ENCODE measurements at places on chromosomes 4 and X. TPM values are rescaled to one million over a fixed set of nuclear protein-coding genes. Genes with fewer than 3 reads are reported as not detected.
A peak's percentile ranks its signal among the peaks of the same experiment; 100 is the strongest.

DNA sequence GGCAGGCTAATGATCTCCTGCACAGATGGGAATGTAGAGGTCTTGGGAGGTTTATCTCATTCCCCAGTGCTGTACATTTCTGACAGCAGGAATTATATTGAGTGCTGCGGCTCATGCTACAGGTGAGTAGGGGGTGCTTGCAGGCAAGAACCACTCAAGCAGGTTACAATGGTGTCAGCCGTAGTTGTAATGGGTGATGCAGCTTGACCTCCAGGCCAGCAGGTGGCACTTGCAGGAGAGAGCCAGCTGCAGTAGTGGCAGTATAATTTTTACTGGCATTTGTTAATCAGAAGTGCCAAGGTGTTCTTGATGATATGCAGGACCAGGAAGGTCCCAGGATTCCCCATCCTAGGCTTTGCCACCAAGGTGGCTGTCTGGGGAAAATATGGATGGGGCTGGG, 759.6 kb upstream of the NDST4 start:
- no peak for DNase-seq

DNA sequence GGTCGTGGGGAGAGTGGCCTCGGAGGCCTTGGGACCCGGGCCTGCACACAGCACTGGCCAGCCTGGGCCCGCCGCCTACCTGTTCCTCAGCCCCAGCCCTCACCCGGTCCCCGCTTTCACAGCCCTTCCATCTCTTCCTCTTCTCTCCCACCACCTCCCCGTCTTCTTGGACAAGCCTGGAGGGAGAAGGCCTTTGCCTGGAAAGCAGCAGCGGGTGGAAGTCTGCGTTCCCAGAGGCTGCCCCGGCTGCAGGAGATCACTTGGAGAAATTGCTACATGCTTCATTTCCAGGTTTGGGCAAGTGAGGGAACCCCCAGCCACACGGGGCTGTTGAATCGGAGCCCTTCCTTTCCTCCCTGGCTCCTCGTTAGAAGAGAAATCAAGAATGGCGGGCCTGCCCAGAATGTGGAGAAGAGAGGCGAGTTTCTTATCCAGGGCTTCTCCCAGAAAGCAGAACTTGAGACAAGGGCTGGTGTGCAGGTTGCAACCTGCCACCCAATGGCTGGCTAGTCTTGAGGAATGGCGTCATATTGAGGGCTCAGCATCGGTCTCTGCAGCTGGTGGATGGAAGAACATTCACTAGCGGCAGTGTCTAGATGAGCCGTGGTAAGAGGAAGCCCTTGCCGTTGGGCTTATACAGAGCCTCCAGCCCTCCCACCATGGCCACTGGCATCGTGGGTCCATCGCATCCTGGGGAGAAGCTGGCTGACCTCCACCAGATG, 1.2 kb upstream of the PDZD4 start:
- DNase-seq: no peak

DNA sequence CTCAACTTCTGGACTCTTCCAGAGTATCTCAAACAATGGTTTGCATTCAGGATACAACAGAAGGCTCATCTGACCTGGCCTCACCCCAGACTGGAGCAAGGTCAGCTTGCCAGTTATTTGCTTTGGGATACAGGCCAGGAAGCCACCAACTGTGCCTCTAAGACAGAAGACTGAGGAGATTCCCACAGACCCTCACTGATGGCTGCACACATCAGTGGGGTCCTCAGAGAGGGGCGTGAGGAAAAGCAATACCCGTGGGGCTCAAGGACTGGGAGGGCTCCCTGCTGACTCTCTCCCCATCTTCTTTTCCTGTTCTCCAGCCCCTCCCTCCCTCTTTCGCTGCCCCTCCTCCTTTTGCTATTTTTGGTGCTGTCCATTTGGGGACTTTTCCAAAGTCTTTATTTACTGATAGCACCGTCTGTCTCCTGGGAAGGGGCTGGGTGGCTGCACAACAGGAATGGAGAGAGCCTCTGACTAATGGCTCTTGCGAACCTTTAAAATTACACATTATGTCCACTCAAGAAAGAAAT, 23.2 kb downstream of the RELL1 start:
- DNase-seq: no peak

GRCh38 chr4:125520258-125520990, 205.7 kb downstream of the FAT4 start:
- DNase-seq: peak; percentile 79

DNA sequence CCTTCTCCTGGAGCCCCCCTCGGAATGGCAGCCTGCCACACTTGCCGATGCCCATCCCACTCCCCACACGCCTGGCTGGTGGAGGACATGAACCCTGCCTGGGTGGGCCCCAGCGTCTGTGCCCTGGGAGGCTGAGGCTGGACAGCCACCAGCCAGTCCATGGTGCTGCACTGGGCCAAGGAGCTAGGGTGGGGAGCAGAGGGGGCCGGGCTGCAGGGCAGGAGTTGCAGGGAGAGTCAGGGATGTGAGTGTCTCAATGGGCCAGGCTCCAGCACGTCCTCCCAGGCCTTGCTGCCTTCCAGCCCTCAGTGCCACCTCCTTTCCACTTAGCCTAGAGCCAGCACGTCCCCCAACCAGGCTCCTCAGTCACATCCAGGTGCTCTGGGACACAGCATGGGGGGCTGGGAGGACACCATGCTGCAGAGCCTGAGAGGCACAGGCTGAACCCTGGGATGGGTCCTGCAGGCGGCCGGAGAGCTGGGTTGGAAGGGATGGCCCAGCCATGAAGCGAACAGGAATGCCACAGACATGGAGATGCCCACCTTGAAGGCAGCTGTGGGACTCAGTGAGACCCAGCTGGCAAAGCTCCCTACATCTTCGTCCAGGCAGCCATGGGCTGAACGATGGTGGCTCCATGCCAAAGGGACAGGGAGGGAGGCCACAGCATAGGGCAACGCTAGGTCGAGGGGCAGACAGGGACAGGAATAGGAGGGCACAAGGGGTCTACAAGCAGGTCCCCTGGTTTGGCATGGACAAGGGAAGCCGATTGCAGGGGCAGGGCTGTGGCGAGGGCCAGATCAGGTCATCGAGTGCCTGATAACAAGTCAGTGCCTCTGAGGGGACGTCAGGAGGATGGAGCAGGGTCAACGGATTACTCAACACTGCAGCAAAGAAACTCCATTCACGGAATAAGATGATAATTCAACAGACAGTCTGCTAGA, 30.1 kb upstream of the MXD4 start:
- DNase-seq: no peak

DNA sequence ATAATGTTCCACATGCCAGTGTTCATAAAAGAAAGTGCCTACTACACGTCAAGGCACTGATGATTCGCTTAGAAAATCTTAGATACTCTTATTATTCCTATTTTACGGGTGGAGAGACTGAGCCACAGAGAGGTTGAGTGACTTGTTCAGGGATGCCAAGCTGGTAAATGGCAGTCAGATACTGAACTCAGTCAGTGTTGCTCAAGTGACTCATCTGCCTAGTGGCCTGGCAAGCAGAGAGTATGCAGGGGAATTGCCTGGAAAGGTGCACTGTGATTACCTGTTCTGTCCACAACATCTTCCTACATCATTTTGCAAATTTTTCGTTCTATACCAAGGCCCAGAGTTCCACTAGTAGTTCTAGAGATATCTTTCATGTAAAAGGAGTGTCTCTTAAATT, 68.4 kb downstream of the RAPGEF2 start:
- DNase-seq: peak; percentile 36

DNA sequence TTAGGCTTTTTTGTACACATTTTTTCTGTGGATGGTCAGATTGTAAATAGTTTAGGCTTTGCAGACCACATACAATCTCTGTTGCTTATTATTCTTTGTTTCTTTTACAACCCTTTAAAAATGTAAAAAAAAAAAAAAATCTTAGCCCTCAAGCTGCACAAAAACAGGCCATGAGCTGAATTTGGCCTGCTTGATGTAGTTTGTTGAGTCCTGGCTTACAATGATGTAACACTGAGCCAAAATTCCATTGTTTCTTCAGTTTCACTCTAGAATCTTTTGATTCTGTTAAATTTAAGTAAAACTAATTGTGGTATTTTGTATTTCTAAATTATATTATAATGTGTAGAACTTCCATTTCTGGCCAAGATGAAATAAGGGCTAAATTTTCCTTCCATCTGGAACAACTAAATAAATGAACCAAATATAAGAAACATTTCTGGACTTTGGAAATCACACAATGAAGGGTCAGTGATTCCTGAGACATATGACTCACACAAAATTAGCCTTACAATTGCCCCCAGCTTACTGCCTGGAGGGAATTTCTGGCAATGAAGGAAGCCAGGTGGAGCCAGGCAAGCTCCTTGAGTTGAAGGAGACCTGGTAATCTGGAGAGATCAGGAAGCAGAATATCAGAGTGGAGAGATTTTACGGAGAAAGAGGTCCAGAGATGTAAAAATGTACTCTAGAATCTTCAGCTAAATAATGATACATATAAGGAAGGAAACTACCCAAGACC, 29.8 kb downstream of the IQCM start:
- DNase-seq: peak; percentile 70

GRCh38 chr4:94806376-94806775, 48.6 kb downstream of the BMPR1B start:
- no peak for DNase-seq

GRCh38 chr4:150256841-150257730, 178.8 kb downstream of the DCLK2 start:
- no peak for DNase-seq

GRCh38 chr4:17398035-17398434, 113.9 kb downstream of the QDPR start:
- DNase-seq: no peak

DNA sequence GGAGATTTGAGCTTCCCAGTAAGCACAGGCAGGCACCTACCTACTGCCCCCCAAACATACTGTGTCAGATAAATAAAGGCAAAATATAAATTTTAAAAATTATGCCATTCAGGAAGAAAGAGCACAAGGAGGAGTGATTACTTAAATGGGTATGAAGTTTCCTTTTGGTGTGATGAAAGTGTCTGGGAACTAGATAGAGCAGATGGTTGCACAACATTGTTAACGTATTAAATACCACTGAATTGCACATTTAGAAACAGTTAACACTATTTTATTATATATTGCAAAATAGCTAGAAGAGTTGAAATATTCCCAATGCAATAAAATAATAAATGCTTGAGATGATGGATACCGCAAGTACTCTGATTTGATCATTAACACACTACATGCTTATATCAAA, 374.7 kb upstream of the FGF13 start:
- peak; percentile 2 for DNase-seq

DNA sequence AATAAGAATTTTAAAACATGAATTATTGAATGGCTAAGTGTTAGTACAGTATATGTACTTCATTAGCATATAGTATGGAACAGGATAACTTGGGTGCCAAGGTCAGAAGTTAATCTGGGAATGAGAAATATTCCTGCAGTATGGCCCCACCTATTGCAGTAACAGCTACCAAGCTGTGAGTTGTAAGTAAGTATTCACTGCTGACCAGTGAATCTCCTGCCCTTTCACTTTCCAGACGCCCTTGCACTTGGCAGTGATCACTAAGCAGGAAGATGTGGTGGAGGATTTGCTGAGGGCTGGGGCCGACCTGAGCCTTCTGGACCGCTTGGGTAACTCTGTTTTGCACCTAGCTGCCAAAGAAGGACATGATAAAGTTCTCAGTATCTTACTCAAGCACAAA, 105.1 kb downstream of the NFKB1 start:
- DNase-seq: no peak

DNA sequence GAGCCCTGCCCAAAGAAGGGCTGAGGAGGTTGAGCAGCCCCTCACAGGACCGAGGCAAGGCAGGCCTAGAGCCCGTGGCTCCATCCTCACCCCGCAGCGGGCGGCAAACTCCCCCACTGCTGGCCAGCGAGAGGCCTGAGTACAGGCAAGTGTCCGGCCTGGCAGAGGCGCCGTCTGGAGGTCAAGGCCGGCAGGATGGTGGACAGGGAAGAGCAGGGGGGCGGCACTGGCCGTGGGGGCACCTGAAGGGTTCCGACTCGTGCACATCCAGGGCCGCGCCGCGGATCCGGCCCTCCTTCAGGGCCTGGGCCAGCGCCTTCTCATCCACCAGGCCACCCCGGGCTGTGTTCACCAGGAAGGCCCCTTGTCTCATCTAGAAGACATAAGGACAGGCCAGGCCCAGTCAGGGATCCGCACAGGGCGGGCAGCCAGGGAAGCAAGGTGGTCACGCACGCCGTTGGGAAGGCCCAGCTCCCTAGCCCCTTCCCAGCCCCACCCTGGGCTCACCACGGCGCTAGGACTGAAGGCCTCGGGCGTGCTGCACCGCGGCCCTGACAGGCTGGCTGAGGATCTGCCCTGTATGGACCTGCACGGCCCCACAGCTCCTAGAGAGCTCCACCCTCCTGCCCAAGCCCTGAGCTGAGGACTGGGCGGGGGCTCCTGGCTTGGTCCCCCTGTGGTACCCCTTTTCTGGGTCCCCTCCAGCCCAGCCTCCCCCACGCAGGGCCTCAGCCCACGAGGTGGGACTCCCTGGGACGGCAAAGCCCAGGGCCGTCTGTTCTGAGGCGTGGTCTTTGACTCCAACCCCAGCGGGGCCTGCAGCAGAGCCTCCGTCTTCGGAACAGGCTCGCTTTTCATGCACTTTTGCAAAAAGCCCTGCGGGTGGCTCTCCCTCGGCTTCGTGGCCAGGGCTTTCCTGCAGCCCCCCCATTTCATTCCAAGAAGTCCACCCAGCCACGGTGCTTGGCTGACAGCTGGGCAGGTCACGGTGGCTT, 34.5 kb downstream of the CTBP1 start:
- no peak for DNase-seq

DNA sequence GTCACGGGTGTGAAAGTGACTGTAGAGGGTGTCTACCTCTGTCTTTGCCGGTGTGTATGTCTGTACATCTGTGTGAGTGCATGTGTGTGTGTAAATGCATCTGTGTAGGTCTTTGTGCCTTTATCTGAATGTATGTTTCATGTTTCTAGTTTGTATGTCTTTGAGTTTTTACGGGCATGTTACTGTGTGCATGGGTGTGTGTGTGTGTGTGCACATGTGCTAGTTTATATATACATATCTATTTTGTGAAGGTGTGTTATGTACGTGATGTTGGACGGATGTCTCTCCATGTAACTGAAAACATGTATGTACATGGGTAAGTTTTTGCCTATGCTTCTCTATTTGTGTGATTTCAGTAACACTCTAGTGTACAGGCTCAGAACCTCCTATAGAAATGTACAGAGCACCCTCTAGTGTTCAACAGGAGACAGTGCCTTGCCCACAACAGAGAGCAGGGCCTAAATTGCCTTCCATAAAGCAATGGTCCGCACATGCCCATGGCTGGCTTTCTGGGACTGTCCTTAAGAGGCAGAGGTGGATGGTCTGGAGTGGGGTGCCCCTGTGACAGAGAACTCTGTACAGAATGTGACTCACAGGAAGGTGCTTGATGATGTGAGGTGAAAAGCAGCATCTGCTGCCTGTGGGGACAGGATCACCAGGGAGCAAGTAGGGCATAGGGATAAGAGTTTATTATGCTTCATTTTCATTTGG, 343.5 kb downstream of the RAPGEF2 start:
- peak; percentile 77 for DNase-seq

- peak; percentile 27 for DNase-seq
Observed at GRCh38 chr4:77104791-77105540, 29.2 kb upstream of the CCNI start.

Gene CSAG3
- not detected for total RNA-seq

Gene CDKL2
- total RNA-seq: 2.3 TPM

Gene RBM47
- total RNA-seq: 1.8 TPM

Gene WFS1
- 37.5 TPM for total RNA-seq

Gene RNF212
- 0.66 TPM for total RNA-seq

Gene CXCL13
- total RNA-seq: not detected

Gene CLNK
- not detected for total RNA-seq

Gene PABPC1L2B
- total RNA-seq: not detected

Measured in fibroblast of lung (primary cell).